ENCODE measurements at places on chromosomes 1 and 21.

- no peak for DNase-seq
Measured at GRCh38 chr1:27433706-27434105, 41.3 kb downstream of the GPR3 start.

- no peak for DNase-seq
Measured at GRCh38 chr1:109793486-109794318, 30.0 kb upstream of the EPS8L3 start.

DNA sequence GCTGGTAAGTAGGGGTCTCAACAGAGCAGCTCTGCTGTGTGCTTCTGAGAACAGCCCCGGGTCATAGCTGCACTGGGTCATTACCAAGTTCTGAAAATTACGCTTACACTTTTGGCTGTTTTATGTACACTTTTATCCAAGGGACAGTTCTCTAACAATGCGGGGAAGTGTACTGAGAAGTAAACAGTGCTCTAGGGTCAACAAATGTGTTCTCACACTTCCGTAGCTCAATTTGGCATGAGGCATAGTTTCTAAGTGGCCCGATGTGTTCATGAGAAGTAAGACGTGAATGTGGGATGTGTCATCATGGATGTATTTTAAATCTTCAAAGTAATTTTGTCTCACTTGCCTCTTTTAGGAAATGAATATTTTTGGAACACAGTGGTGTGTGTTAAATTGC lies 10.9 kb upstream of the VAMP3 start:
- DNase-seq: no peak

DNA sequence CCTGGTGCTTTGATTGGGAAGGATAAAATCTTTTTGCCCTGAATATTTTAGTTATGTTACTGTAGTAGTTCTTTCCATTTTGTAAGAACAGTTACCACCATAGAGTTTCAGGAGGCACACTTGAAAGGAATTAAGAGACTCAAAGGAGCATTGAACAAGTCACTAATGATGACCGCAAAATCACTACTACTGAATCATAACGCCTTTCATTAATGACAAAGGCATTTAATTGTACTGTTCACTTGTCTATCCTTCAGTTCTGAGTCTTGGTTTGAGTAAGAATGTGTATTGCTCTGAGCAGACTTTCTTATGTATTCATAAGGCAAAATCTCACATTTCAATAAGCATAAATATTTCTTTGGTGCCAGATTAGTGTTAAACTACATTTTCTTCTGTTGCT lies 24.9 kb downstream of the LHX9 start:
- DNase-seq: no peak

DNA sequence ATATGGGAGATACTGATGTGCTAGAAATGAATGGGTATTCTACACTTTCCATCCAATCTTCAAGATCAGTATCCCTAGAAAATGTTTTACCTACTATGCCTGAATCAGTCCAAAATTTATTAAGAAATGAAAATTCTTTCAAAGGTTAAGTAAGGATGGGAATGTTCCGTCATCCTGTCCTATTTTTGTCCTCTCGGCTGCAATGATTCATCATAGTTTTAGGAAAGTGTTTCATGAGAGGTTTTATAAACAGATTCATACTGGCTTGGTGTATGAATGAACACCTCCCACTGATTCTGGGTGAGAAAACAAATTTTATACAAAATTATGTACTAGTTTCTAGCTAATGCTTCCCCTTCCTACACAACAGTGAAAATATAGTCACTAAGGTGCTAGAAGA lies 504.6 kb upstream of the NR5A2 start:
- no peak for DNase-seq

GRCh38 chr1:110209715-110210603 lies at the start of gene KCNC4:
KCNC4 (plus strand) TSS chr1:110210314; CDS start chr1:110211500, 1,186 bp downstream.
- no peak for DNase-seq

DNA sequence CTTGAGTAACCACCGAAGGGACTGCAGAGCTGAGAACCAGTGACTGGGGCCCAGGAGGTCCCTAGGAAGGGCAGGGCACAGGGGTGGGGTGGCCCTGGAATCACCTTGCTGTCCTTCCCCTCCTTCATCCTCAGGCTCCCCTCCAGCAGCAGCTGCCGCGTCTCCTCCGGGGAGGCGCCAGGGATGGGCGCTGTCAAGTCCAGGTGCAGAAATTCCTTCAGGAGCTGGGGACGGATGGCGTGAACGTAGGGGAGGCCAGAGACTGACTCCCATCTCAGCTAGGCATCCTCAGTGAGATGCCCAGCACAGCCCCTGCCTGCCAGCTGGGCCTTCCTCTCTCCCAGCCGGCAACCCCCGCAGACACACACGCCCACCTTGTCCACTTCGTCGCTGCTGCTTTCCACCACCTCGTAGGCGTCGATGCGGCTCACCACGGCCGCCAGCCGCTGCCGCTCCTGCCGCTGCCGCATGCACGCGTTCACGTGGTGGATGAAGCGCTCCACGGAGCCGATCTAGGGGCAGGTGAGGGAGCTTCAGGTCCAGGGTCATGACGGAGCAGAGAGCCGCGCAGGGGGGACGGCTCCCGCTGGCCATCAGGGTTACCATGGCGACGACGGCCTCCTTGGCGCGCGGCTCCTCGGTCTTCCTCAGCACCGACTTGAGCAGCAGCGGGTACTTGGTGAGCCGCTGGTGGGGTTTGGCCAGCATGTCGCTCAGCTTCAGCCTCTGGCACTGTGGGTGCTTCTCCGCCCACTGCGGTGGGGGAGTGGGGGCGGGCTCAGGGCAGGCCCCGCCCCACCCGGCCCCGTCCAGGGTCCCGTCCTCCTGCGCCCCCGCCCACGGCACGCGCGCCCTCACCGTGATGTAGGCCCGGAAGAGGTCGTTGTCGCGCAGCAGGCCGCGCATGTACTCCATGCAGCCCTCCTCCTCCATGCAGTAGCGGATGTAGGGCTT lies 4.4 kb upstream of the TNFRSF25 start:
- DNase-seq: no peak

DNA sequence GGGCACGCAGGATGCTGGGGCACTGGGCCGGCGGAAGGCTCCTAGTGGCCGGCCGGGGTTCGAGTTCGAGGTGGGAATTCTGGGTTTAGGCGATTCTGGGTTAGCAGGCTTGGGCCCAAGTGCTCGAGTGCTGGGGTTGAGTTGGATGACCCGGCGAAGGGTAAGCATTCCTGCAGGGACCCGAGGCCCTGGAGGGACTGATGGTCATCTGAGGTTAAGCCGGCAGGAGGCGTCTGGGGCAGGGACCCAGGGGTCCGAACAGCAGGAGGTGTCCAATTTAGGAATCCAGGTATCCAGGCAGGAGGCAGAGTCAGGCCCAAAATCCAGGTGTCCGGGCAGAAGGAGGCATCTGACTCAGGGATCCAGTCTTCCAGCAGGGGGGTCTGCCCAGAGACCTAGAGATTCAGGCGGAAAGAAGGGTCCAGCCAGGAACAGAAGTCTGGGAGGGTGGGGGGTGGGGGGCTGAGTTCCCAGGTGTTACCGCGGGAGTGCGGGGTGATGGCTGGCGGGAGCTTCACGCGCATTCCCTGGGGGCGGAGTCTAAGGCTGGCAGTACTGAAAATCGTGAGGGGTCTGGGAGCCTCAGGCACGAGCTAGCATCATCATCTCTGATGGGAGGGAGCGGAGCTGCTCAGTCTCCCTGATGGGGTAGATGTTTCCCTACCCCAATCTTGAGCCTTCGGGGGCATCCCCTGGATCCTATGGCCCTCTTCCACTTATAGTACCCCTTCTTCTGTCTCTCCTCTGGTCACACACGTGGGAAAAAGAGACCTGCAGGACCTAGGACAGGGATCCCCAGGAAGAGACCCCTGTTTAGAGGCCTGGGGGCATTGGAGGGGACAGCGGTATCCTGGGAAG lies 585 bp downstream of the GPR3 start:
- DNase-seq: no peak

- DNase-seq: no peak
Measured at GRCh38 chr1:231407547-231408396, 14.3 kb downstream of the EGLN1 start.

DNA sequence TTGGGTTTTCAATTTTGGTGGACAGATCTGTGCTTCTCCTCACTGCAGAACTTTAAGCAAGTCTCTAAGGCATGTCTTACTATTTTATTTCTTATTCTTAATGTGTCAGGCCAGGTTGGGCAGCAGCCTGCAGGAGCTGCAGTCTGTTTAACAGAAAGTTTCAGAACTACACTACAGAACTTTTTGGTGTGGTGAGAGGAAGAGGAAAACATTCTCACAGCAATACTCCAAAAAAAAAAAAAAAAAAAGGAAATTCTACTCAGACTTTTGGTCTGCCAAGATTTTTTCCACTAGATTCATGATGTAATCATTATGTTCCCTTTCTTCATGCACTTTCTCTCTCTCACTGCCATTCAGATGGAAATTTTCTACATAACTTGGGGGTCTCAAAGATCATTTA lies 255.2 kb downstream of the COL11A1 start:
- DNase-seq: no peak

DNA sequence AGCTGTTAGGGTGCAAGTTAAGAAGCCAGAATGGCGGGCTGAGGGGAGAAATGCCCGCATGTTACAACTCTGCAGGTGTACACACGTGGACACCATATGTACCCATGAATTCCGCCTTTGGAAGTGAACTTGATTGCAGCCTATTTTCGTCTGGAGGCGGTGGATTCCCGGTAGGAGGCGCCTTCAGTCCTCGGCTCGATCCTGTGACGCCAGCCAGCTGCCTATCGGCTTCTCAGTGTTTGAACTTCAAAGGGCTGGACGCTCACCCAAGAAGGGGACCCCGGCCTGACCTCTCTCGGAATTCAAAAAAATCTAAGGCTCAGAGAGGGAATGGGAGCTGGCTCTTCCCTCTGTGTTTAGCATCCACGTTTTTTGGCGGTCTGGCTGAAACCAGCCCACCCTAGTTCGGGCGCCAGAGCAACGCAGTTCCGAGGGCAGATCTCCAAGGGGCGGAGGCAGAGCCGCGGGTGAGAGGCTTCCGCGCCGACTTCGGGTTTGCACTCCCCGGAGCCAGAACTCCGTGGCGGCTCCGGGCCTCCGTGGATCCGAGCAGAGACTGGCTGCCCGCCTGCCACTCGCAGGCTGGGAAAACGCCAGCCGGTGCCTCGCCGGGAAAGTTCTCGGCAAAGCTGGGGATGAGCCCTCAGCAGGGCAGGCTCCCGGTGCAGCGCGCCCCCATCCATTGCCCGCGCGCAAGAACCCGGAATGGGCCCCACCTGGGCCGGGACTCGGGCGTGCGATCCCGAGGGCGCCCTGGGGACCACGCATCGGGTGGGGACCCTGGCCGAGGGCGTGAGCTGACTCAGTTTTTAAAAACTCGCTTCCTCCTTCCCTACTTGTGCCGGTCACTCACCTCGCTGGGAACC lies 996 bp upstream of the TMEM51 start:
- DNase-seq: peak; percentile 90

DNA sequence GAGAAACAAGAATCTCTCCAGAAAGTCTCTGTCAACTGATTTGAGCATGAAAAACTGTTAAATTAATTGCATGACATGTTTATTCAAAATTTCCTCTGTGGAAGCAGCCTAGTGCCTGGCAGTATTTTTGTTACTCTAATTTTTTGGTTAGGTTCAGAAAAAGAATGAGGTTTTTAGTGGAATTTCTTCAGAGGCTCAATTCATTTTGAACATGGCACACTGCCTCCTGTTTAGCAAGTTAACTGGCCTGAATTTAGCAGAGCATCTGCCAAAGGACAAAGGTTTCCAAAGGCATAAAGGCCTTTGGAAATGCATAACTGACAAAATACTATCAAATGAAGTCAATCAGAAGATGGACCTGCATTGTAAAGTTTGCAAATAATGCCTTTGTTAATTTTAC lies 1326.5 kb downstream of the PLA2G4A start:
- no peak for DNase-seq

DNA sequence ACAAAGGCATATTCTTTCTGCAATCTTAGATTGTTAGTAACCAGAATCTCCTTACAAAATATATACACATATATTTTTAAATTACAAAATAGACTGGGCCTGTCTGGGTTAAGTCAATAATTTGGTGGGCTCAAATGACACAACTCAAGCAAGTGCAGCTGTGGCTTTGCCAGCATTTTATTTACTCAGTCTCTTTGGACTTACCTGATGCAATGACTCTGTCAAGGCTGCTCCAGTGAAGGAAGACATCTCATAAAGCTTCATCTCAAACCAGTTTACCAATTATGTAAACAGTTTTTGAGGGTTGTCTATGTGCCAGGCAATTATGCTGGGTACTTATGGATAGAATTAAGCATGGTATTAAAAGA lies 22.8 kb upstream of the ABCA4 start:
- DNase-seq: no peak

- DNase-seq: no peak
Measured at GRCh38 chr1:28111157-28111556, 22.7 kb upstream of the EYA3 start.

GRCh38 chr21:43684424-43684823 lies 25.1 kb downstream of the RRP1B start:
- DNase-seq: no peak

DNA sequence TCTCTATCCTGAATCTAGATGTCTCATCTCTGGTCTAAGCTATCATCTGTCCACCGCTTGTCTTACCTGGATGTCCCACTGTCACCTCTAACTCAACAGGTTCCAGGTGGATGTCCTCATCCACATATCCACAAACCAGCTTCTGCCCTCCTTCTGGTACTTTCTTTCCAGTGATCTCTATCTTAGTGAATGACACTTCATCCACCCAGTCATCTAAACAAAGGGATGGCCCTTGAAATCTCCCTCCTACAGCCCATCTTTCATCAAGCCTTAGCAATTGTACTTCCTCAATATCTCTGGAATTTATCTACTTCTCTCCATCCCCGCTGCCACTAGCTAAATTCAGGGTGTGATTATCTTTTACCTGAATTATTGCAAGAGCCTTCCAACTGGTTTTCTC lies 33.9 kb upstream of the SERBP1 start:
- DNase-seq: no peak

DNA sequence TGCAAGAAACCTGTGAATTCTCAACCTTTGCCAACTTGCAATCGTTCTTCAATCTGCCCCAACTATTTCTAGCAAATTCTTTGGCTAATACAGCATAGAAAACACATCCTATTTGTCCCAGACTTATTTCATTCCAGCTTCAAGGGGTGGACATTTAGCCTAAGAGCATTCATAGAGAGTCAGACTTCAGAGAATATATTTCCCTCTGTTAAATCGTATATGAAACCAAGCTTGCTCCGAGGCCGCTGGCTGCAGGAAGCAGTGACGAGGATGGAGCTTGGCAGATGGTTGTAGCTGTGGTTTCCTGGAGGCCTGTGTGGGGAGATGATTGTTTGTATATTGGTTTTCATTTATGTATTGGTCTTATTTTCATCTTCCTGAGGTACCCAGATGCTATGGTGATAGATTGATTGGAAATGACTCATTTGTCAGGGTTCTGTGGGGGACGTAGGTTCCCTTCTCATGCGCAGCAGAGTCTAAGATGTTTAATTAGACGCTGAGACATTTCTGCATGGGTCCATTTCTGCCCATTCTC lies 26.1 kb downstream of the MAN1C1 start:
- DNase-seq: no peak

Data from urinary bladder (tissue), 4 donors.